ENCODE measurements at places on chromosomes 3 and 15. TPM values are rescaled to one million over a fixed set of nuclear protein-coding genes. Genes with fewer than 3 reads are reported as not detected.

CHRNA7 gene
- total RNA-seq, result 0.88 TPM

CCDC80 gene
- 278 TPM for total RNA-seq

CLRN1 gene
- not detected for total RNA-seq

LMAN1L gene
- total RNA-seq, result not detected

NR1I2 gene
- not detected for total RNA-seq

PHLDB2 gene
- total RNA-seq, result 110 TPM

FLNB gene
- total RNA-seq, result 181 TPM

Data from omental fat pad (tissue), 4 donors.